GM23248 (cell line): ENCODE measurements at places on chromosomes 3 and 15.

GRCh38 chr15:78361771-78362506 is 21.8 kb downstream of the CRABP1 start:
- DNase-seq = no peak

- DNase-seq = peak; percentile 70
Measured at GRCh38 chr3:138332472-138333073, 2.9 kb upstream of the NME9 start.

DNA sequence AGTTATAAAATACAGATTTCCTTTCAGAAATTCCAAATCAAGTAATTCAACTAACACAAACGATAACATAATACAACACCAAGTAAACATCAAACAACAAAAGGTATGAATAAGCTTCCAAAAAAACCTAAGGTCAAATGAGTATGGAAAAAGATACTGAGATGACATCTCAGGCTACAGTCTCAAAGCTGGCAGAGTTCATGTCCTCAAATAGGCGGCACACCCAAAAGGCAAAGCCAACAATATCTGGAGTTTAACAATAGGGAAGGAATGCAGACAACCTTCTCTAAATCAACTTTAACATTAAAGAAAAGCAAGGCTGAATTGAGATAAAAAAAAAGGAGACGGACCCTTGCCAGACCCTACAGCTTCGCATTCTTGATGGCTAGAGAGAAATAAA is 346.6 kb downstream of the RSL24D1 start:
- DNase-seq = no peak

GRCh38 chr3:186248850-186249249 is 113.2 kb downstream of the DGKG start:
- DNase-seq = no peak

- DNase-seq = no peak
Measured at GRCh38 chr3:172856795-172857742, 106.5 kb downstream of the ECT2 start.

DNA sequence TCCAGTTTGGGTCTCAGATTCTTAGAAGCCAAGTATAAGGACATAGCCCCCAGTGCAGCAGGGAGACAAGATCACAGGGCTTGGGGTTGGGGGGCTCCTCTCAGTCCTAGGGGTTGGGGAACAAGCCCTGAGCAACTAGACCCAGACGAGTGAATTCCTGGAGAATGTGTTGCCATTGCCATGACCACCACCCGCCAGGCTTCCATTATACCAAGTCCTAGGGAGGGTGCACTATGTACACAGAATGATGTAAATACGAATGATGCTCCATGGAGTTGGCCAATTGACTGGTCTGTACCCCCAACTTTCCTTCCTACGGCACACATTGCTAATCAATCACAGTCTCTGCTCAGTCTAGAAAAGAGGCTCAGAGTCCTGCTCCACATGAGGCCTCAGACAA is 8.8 kb downstream of the IQCF1 start:
- no peak for DNase-seq

DNA sequence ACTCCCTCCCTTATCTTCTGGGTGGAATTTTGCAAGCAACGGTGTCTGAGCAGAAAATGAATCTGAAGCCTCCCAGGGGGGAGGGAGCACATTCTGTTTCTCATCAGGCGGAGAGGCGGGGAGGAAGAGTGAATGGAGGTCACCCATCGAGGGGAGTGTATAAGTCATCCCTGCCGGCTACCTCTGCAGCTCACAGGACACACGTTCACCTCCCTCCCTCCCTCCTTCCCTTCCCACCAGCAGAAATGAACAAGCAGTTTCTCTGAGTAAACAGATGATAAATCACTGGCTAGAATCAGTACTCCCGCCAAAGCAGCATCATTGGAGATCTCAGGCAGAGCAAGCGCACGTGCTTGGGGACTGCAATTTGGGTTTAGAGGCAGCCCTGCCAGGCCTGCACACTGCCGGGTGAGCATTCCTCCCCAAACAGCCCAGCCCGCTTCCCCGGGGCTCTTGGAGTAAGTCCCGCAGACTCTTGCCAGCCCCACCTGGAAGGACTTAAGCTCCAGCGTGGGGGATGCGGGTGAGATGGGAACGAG is 38.3 kb downstream of the CPN2 start:
- DNase-seq = peak; percentile 65
